ENCODE measurements at places on chromosomes 2 and 18.

DNA sequence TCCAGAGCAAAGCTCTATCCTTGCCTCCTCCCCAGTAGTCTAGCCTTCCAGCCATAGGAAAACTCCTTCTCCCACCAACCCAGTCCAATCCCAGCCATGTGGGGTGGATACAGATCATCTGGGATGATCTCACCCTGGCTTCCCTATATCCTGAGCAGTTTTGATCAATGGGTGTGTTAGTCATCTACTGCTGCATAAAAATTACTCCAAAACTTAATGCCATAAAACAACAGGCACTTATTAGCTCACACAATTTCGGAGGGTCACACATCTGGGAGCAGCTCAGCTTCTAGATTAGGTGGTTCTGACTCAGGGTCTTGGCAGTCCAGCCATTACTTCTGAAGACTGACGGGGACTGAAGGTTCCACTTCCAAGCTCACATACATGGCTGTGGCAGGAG lies 190.4 kb downstream of the SPP2 start:
- DNase-seq = no peak

- DNase-seq = no peak
These were observed 1.8 kb downstream of the GNLY start for GRCh38 chr2:85695691-85696668.

DNA sequence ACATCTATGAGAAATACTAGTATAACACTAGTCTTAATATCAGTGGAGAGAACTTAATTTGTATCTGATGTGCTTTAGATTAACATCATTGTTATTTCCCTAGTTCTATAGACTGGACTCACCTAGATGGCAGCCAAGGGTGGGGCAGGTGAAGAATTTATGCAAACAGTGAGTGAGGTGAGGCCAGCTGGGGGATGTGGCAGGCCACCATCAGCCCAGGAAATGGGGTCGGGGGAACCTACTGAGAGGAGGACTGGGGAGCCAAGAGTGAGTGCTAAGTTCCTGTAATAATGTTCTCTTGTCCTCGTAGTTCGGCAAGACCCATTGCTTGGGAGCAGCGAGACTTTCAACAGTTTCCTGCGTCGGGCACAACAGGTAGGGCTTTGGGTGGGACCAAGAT lies 2.5 kb downstream of the SNX17 start:
- DNase-seq = no peak

DNA sequence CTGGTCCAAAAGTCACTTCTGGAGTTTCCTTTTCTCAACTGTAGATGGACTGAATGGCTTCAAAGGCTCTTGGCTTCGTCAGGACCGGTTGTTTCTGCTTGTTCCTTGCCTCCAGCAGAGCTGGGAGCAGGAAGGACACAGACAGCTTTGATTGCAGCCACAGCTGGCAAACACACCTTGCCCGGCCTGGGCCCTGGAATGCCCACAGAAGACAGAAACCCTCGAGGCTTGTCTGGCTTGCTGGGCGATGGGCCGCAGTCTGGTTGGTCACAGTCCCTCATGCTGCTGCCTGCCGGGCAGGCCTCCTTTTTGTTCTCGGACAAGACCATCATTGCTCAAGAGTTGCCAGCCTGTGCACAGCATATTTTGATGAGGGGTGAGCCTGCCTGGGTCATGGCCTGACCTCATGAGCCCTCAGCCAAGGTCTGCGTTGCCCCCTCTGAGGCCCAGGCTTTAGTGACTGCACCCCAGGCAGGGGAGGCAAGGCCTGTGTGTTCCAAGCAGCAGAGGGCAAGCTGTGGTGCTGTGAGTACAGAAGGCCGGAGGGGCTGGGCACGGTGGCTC lies 37.8 kb downstream of the ATP6V1C2 start:
- no peak for DNase-seq

GRCh38 chr2:219308142-219309101 lies 779 bp downstream of the PTPRN start:
- DNase-seq = peak; percentile 71

GRCh38 chr2:190062053-190062452 lies 476 bp downstream of the MSTN start:
- peak; percentile 40 for DNase-seq

DNA sequence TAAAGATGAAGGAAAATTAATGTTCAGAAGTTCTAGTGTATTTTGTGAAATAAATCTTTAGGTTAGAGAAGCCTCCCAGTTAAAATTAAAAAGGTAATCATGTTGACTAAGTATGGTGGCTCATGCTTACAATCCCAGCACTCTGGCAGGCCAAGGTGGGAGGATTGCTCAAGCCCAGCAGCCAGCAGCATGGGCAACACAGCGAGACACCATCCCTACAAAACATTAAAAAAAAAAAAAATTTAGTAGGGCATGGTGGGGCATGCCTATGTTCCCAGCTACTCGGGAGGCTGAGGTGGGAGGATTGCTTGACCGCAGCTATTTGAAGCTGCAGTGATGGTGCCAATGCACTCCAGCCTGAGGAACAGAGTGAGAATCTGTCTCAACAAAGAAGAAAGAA lies 17.9 kb downstream of the XPO1 start:
- DNase-seq = no peak

DNA sequence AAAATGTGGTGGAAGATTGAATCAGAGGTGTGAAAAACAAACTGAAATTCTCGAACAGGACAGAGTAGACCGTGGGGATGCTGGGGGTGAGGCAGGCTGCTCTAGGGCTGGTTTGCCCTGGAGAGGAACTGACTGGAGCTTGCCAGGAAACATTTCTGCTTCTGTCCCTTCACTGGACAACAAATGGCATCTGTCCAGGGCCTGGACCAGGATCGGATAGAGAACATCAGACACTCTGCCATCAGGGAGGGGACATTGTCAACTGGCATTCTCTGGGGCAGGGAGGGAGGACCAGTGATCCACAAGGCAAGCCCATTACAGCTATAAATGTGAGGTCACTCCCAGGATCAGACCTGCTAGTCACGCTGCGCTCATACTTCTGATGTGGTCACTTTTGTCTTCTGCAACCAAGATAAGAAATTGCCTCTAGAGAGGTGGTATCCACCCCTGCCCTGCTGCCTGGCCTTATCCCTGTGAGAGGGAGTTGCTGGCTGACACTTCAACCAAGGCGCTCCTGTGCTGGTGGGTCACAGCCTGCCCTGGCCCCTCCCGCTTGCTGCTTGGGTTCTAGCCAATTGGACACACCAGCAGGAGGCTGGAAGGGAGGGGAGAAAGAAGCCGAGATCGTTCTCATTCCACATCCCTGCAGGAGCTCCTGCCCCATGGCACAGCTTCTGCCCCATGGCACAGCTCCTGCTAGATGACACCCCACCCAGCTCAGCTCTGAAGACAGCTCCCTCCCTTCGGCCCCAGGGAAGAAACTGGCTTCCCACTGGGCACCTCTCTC lies 8.7 kb downstream of the NPPC start:
- peak; percentile 50 for DNase-seq

DNA sequence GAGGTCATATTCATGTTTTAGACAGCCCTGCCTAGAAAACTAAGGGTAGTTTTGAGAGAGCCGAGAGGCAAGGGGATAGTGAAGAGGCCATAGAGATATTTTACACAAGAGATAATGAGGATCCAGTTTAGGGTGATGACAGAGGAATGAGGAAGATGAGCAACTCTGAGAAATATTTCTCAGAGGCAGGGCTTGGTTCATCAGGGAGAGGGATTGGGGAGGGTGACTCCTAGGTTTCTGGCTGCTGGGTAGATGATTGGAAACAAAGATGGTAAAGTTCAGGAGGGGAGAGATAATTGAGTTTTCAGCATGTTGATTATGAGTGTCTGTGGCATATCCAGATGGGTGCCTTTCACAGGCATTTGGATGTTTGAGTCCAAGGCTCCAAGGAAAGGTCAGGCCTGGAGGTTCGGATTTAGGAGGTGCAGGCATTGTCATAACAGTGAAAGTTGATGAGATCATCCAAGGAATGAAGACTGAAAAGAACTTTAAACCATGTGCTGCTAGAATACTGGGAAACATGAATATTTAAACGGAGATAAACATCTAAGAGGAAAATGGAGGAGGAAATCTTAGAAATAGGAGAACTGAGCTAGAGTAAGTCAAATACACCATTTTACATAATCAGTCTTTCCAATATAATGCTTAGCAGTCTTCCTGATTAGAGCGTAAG lies 7.4 kb downstream of the MYL12B start:
- DNase-seq = no peak

DNA sequence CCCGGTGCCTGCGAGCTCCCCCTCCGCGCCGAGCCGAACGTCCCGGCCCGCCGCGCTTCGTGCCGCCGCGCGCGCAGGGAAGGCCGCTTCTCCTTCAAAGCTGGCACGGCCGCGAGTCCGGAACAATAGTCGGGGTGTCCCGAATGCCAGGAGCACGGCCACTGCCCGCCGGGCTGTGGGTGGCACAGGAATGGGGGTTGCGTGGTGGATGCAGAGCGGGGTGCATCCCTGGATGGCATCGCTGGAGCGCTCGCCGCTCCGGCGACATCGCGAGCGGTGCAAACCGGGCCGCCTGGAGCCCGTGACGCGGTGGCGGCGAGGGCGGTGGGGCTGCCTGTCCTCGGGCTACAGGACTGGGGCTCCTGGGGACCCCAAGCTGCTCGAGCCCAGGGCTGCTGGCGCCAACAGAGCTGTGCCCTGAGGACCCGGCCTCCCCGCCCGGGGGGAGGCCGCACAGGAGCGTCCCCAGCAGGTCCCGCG lies 1.1 kb upstream of the SATB2 start:
- no peak for DNase-seq

GRCh38 chr2:9288233-9288632 lies 81.6 kb downstream of the ASAP2 start:
- no peak for DNase-seq

- DNase-seq = peak; percentile 24
These were observed 120.9 kb upstream of the CCDC195 start for GRCh38 chr2:224837066-224837465.

DNA sequence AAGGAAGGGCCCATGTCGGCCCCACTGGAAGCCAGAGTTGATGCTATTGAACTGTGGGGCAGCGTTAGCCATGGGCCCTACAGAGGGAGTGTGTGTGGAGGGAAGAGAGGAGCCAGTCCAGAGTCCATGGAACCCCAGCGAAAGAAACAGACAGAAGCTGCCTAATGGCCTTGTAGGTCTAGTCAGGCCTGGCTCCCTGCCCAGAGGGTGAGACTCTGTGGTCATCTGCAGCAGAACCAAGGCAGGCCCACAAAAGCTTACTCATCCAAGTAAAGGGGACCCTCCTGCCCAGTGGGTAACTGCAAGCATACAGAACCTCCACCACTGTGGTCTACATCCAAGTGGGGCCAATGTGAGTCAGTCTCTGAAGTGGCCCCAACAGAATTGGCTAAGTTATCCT lies 439.8 kb downstream of the TGIF1 start:
- no peak for DNase-seq

- no peak for DNase-seq
These were observed 1710.4 kb downstream of the SUCLG1 start for GRCh38 chr2:82748653-82749052.

DNA sequence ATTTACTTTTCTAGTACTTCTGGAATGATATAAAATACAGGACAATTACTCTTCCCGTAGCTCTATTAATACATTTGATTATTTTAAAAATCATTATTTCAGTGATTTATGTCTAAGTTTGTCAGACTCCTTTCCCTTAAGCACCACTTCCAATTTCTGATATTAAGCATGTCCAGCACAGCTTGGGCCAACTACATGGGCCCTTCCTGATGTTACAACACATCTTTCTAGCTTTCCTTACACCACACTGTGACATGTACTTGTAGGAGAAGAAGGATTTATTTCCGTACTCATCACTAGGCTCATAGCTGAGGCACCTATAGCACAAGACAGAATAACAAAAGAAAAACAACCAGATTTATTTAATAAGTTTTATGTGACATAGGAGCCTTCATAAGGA lies 134.8 kb upstream of the HNRNPA3 start:
- no peak for DNase-seq
